ENCODE measurements at places on chromosomes 1 and 21.

DNA sequence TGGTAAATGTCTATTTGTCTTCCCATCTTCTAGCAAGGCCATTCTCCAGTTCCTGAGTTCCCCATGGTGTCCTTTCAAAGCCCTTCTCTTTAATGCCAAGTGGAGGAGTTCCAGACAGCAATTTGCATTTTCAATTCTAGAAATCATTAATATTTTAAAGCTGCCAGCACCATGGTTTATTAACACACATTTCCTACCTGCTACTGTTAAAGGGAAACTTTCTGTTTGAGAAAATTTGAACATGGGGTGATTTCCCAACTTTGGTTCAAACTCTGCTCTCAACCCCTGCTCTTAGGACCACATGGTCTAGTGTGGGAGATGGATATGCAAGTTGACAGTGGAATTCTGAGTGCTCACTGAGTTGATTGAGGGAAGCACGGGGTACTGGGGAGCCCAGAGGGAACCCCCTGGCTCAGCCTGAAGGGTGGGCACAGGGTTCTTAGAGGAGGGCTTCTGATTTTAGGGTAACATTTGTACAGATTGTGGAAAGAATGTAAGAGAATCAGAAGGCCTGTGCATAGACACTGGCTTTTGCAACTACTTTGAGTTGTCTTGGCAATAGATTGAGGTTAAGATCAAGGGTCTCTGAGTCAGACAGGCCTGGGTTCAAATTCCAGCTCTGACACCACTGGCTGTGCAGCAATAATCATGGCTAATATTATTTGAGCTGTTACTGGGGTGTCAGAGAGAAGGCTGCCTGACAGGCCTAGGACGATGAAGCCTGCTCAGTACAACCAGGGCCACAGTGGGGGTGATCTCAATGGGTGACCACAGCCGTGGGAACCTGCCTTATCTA is 97.8 kb downstream of the BEND5 start:
- no peak for DNase-seq

GRCh38 chr1:192884241-192884640 is 75.4 kb downstream of the RGS2 start:
- DNase-seq, result no peak

GRCh38 chr1:96236156-96236739 is 485.3 kb upstream of the PTBP2 start:
- DNase-seq, result peak; percentile 28

DNA sequence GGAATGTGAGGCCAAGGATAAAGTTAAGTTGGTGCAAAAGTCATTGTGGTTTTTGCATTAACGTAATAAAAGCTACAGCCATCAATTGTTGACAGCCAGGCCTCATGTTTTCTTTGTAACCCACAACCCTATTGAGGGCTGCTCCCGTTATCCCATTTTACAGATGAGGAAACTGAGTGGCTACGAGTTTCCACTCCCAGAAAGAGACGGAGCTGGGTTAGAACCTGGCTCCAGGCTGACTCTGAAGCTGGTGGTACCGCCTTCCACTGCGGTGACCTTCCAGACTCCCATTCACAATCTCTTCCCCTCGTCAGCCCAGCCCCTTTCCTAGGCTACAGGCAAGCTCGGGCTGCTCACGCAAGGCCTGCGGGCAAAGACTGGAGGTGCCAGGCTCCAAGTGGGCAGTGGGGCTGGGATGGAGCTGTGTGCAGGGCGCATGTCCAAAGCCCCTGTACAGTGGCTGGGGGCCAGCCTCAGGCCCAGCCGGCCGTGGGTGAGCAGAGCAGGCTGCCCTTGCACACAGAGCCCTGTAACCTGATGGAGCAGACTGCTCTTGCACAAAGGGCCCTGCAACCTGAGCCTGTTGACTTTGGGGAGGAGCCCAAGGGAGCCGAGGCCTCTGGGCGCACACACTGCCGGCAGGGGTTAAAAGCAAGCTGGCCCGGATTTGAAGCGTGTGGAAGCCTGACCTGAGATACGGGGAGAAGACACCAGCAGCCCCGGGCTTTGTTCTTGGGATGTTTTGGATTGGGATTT is 97.4 kb upstream of the TMPRSS2 start:
- DNase-seq, result no peak

GRCh38 chr1:246782120-246782900 is 58.1 kb downstream of the SCCPDH start:
- no peak for DNase-seq

DNA sequence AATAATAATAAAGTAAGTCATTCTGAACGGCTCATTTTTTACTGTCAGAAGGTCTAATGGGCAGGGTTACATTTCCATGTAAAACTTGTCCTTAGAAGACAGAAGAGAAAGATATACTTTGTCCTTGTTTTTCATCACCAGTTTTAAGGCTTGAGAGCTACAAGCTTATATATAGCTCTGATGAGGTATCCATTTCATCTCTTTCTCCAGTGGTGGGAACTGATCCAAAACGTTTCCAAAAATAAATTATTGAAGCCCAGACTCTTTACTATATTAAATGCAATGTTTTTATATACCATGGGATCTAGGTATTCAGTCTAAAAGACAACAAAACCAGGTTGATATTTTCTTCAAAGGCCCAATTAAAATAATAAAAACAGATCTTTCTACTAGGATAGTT is 8.7 kb downstream of the B3GALNT2 start:
- DNase-seq, result no peak

DNA sequence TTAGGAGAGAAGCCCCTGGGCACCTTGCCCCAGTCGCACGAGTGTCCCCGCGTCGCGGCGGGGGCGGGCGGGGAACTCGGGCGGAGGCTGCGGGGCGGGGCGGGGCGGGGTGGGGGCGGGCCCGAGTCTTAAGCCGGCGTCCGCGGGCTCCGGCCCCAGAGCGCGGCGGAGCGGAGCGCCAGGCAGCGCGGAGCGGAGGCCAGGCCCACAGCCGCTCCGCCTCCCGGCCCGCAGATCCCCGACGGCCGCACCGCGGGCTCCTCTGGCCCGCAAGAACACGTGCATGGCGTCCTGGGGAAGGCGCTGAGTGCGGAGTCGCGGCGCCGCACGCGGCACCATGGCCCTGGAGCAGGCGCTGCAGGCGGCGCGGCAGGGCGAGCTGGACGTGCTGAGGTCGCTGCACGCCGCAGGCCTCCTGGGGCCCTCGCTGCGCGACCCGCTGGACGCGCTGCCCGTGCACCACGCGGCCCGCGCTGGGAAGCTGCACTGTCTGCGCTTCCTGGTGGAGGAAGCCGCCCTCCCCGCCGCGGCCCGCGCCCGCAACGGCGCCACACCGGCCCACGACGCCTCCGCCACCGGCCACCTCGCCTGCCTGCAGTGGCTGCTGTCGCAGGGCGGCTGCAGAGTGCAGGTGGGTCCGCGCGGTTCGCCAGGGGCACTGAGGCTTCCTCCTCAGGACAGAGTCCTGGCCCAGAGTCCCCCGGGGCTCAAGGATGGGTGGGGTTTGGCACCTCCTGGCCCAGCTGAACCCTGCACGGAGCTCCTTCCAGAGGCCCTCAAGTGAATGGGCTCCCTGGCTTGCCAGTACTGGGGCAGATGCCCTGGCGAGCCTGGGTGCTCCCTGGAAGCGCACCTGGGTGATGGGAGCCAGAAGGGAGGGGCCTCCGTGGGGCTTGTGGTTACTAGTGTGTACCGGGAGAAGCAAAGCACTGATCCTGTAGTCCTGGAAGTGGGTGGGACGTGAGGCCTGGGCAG is at the start of gene ESPN:
Gene ESPN, plus strand, starts transcription at position 158 of the 975 bp plus-strand sequence. Its CDS starts 180 bp downstream, at position 338.
- DNase-seq, result no peak

DNA sequence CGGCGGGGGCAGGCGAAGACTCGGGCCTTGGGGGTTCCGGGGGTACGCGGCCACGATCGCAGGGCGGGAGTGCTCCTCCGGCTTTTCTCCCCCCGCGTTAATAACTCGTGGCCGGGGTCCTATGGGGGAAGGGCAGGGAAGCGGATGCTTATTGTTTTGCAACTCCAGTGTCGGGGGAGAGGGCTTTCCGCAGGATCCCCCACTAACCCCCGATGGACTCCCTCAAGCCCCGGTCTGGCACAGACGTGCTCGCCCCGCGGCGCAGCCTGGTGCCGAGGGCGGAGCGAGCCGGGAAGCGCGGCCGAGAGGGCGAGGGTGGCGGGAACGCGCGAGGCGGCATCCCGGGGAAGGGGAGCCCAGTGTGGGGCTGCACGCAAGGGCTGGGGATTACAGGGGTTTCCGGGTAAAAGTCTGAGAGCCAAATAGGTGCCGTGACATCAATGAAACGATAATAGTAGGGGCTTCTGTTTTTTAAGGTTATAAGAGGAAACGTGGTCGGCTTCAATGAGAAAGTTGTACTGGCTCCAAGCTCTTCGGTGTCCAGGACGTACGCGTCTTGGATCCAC is 772 bp downstream of the UCK2 start:
- DNase-seq, result no peak

DNA sequence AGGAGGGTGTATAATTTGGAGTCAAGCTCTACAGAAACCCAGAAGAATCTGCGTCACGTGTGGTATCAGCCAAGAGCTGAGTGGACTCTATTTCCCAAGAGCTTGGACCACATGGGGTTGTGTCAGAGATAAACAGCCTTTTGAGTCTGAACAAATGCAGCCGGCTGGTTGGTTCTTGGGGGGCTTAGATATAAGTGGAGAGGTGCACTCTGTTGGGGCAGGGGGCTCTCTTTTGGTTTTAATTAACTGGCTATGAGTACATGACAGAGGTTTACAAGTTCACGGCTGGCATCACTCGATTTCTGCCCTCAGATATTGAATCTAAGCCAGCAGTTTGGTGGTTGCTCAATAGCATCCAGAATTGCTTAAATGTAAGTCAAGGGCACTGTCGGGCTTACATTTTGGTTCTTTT is 501 bp upstream of the MRAP start:
- no peak for DNase-seq

DNA sequence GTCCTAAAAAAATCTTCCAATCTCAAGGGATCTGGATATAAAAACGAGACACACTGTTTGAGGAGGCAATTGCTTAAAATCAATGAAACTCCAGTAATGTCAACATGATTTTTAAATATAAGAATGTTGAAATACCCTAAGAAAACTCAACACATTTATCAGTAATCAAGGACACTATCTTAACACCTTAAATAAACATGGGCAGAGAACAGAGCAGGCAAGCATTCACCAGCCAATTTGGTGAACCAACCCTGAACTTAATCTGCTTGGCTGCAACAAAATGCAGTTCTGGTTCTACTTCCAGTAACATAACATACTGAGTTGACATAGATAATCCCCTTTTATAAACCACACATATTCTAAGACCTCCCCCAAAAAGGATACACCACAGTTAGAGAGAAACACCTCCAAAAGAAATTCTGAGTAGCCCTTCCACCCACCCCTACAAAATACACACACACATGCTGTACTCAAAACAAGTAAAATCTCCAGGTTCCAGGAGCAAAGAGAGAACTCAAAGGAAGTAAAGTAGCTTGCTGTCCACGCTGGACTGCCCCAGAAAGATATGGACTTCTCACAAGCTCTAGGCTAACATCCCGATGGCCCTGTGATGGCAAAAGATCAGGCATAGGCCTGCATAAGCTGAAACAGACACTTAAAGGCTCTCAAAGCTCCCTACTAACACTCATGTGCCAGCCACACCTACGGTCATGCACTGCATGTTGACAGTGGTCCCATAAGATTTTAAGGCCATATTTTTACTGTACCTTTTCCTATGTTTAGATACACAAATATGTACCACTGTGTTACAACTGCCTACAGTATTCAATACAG is 30.5 kb downstream of the TP53BP2 start:
- no peak for DNase-seq

GRCh38 chr1:225737866-225738265 is 39.8 kb upstream of the SRP9 start:
- no peak for DNase-seq

DNA sequence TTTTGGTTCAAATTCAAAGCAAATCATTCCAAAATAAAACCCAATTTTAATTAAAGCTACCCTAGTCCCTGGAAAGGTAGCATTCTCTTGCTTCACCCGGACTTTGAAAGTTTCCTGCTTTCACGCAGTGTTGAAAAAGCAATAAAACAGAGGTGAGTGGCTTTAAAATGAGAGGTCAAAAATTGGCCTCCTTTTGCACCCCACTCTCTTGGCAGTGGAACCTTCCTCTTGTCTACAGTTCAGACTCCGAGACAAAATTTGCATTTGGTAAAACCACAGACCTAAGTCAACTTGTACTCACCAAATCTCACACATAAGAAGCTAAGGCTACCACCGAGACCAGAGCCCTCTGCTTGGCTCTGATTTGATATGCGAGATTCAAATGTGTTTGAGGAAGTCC is 252.7 kb downstream of the TTLL7 start:
- DNase-seq, result no peak

DNA sequence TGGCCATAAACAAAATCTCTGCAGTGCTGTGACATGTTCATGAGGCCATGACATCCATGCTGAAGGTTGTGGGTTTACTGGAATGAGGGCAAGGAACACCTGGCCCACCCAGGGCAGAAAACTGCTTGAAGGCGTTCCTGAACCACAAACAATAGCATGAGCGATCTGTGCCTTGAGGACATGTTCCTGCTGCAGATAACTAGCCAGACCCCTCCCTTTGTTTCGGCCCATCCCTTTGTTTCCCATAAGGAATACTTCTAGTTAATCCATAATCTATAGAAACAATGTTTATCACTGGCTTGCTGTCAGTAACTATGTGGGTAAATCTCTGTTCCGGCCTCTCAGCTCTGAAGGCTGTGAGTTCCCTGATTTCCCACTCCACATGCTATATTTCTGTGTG is 28.9 kb upstream of the ABCD3 start:
- no peak for DNase-seq

GRCh38 chr1:225573216-225573615 is 79.7 kb downstream of the ENAH start:
- no peak for DNase-seq

GRCh38 chr1:41359211-41360073 is 1.8 kb upstream of the FOXO6 start:
- DNase-seq, result no peak

DNA sequence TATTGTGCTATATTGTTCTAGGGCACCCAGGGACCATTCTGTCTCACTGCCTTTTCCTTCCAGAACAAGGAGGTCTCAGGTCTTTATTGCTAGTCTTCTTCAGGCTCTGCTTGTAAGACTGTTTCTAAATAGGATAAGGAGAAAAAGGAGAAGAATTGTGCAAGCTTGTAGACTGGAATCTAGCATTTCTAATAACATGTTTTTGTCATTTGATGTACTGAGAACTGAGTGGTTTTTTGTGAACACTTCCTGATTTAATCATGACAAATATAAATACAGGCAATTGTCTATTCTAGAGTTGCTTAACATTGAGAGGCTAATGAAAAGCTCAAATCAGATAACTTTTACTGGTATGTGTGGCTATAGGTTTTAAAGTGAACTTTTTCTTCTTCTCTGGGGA is 77.6 kb downstream of the CLIC4 start:
- DNase-seq, result no peak

DNA sequence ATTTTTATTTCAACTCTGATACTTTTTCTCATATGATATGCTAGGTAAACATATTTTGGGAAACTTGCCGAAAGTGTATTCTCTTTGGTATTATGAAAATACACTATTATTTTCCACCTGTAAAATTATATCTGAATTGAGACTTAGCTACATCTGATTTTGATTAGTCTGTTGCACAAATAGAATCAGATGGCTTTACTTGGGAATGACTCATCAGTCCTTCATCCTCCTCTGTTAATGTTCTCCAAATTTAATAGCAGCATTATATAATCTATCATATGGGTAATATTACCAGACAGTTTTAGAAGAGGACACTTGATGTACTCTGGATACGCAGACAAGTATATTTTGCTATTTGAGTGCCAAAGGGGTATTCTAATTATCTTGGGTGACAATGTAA is 245.3 kb downstream of the CTH start:
- no peak for DNase-seq
